ENCODE measurements at places on chromosomes 7 and 10.

- no peak overlapping the region for H3K4me3 ChIP-seq
- no peak for DNase-seq
- H3K27ac ChIP-seq, result no peak overlapping the region
- no peaks in the 10 kb centered on the region for H3K36me3 ChIP-seq
- no peaks in the 10 kb centered on the region for H3K27me3 ChIP-seq
- H3K4me1 ChIP-seq, result peaks cover 20% of the 10 kb centered on the region
These were observed 81.3 kb downstream of the OSBPL3 start for GRCh38 chr7:24898691-24899090.

GRCh38 chr7:112069879-112070321 is 136.3 kb downstream of the DOCK4 start:
- H3K4me1 ChIP-seq, result peaks cover 9% of the 10 kb centered on the region
- H3K36me3 ChIP-seq, result no peaks in the 10 kb centered on the region
- H3K4me3 ChIP-seq, result no peak overlapping the region
- H3K27ac ChIP-seq, result no peak overlapping the region

- H3K27ac ChIP-seq, result no peak overlapping the region
- DNase-seq, result no peak
- no peak overlapping the region for H3K4me3 ChIP-seq
- H3K36me3 ChIP-seq, result no peaks in the 10 kb centered on the region
- no peaks in the 10 kb centered on the region for H3K27me3 ChIP-seq
These were observed 541.0 kb upstream of the FZD8 start for GRCh38 chr10:36183056-36183455.

DNA sequence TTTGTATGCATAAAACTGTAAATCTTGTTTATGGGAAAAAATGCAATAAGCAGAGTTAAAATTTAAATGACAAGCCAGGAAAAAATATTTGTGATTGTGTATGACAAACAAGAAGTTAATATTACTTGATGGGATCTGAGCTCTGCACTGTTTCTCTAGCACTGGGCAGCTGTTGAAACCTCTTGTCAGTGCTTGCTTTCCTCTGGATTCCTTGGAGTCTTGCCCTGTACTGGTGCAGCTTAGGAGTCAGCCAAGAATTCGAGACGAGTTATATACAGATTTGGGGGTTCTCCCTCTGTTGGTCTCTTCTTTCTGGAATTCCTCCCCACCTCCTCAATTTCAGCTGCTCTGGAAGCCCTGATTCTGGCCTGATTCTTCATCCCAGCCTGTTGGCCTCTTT is 24.3 kb upstream of the OPN4 start:
- no peak for DNase-seq
- H3K27me3 ChIP-seq, result peaks cover 3% of the 10 kb centered on the region
- no peak overlapping the region for H3K27ac ChIP-seq
- no peak overlapping the region for H3K4me3 ChIP-seq
- H3K4me1 ChIP-seq, result no peaks in the 10 kb centered on the region

- DNase-seq, result peak; percentile 73
- peaks cover 3% of the 10 kb centered on the region for H3K27me3 ChIP-seq
- H3K36me3 ChIP-seq, result no peaks in the 10 kb centered on the region
- peaks cover 22% of the 10 kb centered on the region for H3K4me1 ChIP-seq
- H3K27ac ChIP-seq, result no peak overlapping the region
These were observed 56.2 kb upstream of the NPY start for GRCh38 chr7:24227603-24228359.

Measured in DND-41 (cell line).